Fibroblast of skin of right quadriceps (primary cell): ENCODE measurements at places on chromosomes 12 and 14.

- peak; percentile 19 for DNase-seq
Observed at GRCh38 chr12:65280306-65280705, 1.8 kb downstream of the MSRB3 start.

DNA sequence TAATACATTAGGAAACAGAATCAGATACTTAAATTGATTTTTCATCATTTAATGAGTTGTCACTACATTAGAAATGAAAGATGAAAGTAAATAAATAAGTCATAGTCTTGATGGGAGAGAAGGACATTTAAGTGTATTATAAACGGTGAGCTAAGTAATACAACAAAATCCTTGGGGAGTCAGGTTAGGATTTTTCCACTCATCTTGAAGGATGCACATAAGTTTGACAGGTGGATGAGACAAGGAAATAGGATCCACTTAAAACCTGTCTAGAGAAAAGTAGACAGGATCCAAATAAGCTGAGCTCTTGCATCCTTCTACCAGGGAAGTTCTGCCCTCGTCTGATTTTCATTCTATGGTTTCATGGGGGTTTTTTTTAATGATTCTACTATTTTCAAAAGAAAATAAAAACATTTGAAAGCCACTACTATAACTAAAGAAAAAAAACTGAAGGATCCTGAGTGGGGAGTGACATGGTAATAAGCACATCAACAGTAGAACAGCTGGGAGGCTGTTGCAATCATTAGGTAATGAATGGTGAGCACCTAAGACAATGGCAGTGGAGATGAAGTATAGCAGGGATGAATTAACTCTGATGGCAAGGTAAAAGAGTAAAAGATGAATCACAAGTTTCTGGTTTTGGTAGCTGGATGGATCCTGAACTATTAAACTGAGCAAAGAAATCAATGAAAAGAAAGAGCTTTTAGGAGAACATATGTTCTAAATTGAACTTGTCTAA lies 17.0 kb downstream of the CEP128 start:
- no peak for DNase-seq

- no peak for DNase-seq
Observed at GRCh38 chr12:6788972-6789924, at the start of gene CD4. TSS of gene CD4 (plus strand) at chr12:6789528. CDS start at chr12:6800139, 10,611 bp downstream.

- no peak for DNase-seq
Observed at GRCh38 chr12:114611145-114612018, 72.6 kb downstream of the TBX3 start.

- DNase-seq: no peak
Observed at GRCh38 chr12:5581616-5582015, 149.7 kb downstream of the NTF3 start.

DNA sequence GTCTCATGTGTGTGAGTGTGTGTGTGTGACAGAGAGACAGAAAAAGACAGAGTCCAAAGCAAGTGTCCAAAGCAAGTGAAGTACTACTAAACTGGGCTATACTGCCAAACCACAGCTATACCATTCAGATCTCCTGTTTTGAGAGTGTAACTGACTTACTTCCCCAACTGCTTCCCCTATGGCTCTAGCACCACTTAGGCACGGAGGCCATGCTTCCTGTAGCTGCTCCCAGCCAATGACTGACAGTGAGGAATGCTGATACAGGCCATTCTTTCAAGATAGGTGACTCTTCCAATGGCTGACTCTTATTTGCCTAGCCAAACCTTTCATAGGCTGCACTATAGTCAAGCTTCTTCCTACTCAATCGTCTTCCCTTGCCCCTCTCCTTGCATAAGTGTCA lies 393.2 kb downstream of the BCAT1 start:
- DNase-seq: no peak

- DNase-seq: no peak
Observed at GRCh38 chr12:122866379-122866778, 29.5 kb downstream of the VPS37B start.

- no peak for DNase-seq
Observed at GRCh38 chr12:24770821-24771220, 178.1 kb downstream of the BCAT1 start.

DNA sequence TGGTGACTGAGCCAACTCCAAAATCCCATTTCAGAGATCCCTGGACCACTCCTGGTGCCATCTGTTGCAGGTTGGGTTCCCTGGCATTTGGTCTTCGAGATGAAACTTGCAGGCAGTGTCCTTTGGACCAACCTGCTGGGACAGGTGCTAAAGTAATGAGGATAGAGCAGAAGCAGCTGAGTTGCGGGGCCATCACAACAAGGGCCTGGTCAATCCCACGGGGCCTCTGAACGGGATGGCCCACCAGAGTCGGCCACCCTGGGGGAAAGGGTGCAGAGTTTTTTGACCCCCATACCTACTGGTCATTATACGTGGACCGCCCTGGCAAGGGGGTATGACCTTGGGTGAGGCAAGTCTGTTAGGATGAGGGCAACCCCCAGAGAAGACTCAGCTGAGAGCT lies 39.3 kb downstream of the DLK1 start:
- DNase-seq: no peak

- DNase-seq: no peak
Observed at GRCh38 chr12:97142737-97143410, 235.8 kb downstream of the NEDD1 start.

DNA sequence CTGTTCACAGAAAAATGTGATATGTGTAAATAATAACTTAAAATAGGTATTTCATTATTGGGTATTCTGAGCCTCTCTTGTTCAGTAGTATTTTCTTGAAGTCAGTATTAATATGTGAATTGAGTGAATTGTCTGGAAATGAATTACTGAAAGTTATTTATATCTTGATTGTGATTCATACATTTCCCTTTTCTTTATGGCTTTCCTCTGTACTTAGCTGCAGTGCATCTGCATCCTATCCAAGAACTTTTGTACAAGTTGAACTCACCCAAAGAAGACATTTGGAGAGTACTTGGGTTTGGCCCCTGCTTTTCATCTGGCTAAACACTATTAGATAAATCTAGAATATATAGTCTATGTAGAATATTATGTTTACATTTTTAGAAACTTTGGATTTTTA lies 326.0 kb downstream of the RAD51B start:
- peak; percentile 64 for DNase-seq

GRCh38 chr14:71498212-71498611 lies 434.0 kb upstream of the RGS6 start:
- peak; percentile 59 for DNase-seq

- peak; percentile 10 for DNase-seq
Observed at GRCh38 chr14:103840014-103840413, 7.4 kb downstream of the PPP1R13B start.

DNA sequence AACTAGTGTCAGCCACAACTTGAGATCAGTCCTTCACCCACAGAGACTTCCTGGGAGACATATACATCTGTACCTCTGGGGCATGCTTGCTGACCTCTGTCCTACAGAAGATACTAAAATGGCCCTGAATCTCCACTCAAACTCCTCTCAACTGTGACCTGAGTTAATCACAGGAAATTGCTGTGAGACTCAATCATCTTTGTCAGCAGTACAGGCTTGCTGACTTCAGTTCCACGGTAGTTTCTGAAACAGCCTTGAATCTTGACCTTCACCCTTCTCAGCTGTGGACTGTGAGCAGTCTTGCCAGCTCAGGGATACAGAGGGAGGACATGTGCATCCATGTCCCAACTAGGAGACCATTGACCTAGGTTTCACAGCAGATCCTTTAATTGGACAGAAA lies 1.4 kb upstream of the KLRC1 start:
- no peak for DNase-seq

- peak; percentile 64 for DNase-seq
Observed at GRCh38 chr14:68807148-68807600, 14.3 kb upstream of the ZFP36L1 start.

GRCh38 chr14:101728367-101728742 lies 33.2 kb upstream of the PPP2R5C start:
- no peak for DNase-seq

DNA sequence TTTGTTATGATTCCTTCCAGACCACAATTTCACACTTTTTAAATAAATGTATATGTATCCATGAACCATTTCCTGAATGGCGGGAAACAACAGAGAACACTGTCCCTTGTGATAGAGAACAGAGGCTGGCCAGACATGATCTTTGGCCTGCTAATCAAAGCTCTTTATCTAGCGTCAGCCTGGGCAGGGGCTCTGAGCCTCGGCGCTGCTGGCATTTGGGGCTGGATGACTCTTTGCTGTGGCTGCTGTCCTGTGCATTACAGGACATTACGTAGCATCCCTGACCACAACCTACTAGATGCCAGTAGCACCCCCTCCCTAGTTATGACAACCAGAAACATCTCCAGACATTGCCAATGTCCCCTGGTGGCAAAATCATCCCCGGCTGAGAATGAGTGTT lies 77.7 kb downstream of the DNAH10 start:
- no peak for DNase-seq

DNA sequence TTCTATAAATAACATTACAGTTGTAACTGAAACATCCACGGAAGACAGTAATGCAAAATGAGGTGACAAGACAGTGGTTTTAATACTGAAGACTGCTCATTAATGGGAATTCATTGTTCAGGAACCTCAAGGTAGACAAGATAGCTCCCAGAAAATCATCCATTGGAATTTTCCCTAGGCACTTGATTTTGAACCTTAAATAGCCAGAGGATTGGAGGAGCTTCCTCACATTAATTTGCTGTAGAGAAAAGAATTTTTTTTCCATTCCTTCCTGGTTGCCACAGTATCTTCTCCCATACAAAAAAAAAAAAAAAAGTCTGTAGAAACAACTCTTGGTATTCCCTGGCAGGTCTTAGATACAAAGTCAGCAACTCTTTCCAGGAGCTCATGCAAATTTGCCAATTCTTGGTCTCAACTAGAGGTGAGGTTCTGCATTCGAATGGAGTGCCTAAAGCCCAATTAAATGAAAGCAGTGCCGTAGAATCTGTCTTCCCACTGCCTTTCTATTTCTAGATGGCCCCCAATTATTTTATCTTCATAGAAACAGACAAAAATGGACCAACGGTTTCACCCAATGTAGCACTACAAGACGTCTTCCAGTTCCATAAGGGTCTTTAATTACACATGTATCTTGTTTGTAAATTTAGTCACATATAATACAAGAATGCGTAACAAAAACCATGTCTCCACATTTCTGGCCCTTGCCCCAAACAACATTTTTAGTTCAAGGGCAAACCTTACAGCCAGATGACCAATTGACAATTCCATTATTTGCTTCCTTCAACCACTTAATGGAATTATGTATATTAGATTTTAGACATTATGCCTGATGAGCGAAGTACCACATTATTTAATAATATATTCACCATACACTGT lies 13.5 kb downstream of the SLC38A2 start:
- DNase-seq: no peak

- peak; percentile 59 for DNase-seq
Observed at GRCh38 chr14:32588448-32589320, 259.6 kb downstream of the AKAP6 start.

- no peak for DNase-seq
Observed at GRCh38 chr14:81165188-81165587, 55.6 kb downstream of the GTF2A1 start.

- no peak for DNase-seq
Observed at GRCh38 chr14:103284574-103285467, 49.2 kb upstream of the EIF5 start.

DNA sequence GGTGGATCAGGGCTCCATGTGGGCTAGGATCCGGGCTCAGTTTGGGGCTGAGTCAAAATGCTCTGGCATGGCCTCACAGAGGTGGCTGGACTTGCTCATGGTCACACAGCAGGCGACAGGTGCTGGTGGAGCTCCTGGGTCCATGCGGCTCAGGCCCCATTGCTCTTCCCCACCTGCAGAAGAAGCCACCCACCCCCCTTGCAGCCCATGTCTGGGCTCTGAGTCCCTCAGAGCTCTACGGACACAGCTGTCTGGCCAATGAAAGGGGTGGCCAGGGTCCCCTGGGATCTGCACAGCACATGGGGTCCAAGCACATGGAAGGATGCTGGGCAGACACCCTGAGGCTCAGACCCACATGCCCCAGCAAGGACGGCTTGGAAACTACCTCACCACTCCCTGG lies 17.0 kb upstream of the C14orf180 start:
- DNase-seq: no peak

DNA sequence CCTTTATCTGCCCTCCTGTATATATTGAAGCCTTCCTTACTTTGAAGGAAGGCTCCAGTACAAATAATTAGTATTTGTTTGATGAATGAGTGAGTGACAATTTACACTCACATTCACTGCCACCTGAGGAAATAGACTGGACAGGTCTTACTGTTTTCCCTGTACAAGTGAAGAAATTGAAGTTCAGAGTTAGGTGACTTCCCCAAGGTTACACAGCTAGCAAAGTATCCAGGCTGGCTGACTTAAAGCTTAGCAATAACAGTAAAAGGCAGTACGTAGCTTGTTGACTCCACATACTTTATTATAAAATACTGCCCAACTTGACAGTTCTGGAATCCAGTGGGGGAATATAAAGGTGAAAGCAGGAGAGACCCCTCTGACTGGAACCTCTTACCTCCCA lies 2.6 kb upstream of the KRT18 start:
- no peak for DNase-seq

DNA sequence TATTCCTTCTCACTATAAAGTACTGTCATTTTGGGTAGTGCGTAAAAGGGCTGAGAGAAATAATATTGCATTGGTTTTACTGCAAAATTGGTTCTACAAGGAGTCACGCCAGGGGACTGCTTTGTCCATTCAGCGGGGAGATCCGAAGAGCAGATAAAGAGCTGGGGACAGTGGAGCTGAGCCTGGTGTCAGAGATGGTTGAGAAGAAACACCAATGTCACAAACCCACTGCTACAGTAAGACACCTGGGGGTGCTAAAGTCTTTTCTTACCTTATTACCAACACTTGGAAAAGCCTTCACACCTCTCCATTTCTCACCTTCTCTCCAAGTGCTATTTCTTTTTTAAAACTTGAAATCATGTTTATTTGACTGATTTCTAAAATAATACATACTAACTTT lies 14.1 kb downstream of the IL31 start:
- no peak for DNase-seq

- no peak for DNase-seq
Observed at GRCh38 chr14:77088219-77088618, 9.8 kb upstream of the CIPC start.

GRCh38 chr12:46449316-46449715 lies 76.7 kb upstream of the SLC38A2 start:
- no peak for DNase-seq

DNA sequence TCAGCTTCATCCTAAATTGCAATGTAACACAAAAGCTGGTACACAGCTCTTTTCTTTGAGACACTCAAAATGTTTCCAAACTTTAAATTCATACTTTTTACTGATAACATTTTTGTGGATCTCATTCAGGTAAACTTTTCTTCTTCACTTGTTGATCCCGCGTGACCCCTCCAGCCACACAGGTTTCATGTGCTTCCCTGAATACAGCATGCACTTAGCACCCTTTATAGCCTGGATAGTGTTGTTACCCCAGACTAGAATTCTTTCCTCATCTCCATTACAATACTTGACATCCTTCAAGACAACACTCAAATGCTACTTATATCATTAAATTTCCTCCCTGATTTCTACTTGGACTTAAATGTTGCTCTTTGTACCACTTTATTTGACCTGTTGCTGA lies 373.4 kb downstream of the RAD51B start:
- no peak for DNase-seq

- DNase-seq: no peak
Observed at GRCh38 chr14:103232031-103232808, 101.8 kb upstream of the EIF5 start.
